NCI-H1417 treated with DMSO at 0.1 percent for 48 hours (cell line): ENCODE measurements at places on chromosomes 11 and 22.

DNA sequence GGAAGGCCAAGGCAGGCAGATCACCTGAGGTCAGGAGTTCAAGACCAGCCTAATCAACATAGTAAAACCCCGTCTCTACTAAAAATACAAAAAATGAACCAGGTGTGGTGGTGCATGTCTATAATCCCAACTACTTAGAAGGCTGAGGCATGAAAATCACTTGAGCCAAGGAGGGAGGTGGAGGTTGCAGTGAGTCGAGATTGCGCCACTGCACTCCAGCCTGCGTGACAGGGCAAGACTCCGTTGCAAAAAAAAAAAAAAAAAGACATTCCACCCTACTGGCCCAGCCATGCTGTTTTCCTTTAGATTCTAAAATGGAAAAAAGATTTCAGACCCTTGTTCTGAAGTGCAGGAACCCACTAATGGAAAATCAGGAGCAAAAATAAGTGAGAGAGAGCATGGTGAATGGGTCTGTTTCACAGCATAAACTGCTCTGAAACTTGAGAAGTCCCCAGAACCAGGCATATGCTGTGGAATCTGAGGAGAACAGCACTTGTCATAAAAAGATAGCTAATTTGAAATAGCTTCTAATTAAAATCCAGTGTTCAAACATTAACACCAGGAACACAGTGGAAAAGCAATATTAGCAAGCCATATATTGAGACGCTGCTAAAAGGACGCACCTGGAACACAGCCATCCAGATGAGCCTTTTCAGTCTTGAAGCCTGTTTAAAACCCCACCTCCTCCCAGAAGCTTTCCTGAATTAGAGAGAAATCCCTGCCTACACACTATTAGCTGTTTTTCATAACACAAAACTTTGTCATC lies 66.3 kb upstream of the CHRM4 start:
- DNase-seq, result no peak

DNA sequence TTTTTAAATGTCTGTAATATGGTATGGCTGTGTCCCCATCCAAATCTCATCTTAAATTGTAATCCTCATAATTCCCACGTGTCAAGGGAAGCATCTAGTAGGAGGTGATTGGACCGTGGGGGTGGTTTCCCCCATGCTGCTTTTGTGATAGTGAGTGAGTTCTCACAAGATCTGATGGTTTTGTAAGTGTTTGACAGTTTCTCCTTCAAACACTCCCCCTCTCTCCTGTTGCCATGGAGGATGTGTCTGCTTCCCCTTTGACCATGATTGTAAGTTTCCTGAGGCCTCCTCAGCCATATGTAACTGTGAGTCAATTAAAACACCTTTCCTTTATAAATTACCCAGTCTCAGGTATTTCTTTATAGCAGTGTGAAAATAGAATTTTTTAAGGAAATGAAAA lies 31.1 kb upstream of the CD44 start:
- no peak for DNase-seq

DNA sequence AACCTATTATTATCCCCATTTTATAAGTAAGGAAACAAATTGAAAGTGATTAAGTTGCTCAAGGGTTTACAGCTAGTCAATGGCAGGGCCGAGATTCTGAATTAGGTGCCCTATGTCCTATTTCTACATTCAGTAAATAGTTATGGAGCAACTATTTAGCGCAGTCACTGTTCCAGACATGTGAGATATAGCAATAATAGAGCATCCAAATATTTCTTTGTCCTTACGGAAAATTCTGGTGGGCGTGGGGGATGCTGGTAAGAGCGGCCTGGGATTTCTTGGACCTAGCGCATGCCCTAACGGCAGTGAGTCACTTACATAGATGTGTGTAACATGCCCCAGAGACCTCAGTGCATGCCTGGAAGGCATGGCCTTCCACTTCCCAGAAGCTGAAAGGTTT lies 4.4 kb downstream of the DTX4 start:
- no peak for DNase-seq

DNA sequence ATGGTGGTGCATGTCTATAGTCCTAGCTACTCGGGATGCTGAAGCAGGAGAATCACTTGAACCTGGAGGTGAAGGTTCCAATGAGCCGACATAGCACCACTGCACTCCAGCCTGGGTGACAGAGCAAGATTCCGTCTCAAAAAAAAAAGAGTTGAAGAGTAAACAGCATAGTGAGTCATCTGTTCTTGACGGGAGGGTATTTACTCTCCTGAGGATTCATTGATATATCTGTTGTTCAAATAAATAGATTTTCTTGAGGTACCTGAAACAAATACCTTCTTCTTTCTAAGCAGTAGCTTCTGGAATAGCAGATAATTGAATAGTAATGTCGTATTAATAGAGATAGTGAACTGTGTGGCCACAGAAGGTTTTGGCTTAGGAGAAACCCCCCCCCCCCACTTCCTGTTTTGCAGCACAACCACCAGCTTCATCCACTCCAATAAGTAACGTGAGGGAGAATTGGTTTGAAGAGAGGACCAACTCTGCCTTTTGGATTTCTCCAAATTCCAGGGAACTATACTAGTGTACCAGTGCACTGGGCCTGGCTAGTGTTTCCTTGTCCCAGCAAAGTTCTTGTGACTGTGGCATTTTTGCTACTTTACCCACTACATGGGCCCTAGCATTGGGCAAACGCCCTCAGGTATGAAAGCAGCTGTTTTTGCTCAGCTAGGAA lies 90.0 kb downstream of the PRMT3 start:
- no peak for DNase-seq

DNA sequence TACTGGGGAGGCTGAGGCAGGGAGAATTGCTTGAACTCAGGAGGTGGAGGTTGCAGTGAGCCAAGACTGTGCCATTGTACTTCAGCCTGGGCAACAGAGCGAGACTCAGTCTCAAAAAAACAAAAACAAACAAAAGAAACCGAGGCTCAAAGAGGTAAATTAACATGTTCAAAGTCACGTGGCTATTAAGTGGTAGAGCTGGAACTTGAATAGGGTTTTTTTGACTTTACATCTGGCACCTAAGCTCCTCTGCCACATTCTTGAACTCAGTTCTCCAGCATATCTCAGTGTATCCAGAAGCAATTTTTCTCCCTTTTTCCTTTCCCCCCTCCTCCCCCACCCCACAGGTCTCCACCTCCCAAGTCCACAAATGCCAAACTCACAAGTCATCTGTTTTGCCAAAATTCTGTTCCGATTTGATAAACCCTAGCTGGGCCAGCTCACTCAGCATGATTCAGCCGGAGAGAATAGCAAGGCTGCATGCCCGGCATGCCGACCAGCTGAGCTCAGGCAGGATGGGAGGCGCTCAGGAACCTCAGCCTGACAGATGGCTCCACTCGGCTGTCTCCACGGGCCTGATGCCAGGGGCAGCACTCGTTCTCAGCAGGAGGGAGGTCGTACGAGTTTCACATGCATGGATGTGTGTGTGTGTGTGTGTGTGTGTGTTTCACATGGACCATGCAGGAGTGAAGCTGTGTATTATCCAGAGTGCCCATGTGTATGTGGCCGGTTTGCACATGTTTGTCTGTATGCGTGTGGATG lies 63.2 kb upstream of the RRAS2 start:
- DNase-seq, result no peak

DNA sequence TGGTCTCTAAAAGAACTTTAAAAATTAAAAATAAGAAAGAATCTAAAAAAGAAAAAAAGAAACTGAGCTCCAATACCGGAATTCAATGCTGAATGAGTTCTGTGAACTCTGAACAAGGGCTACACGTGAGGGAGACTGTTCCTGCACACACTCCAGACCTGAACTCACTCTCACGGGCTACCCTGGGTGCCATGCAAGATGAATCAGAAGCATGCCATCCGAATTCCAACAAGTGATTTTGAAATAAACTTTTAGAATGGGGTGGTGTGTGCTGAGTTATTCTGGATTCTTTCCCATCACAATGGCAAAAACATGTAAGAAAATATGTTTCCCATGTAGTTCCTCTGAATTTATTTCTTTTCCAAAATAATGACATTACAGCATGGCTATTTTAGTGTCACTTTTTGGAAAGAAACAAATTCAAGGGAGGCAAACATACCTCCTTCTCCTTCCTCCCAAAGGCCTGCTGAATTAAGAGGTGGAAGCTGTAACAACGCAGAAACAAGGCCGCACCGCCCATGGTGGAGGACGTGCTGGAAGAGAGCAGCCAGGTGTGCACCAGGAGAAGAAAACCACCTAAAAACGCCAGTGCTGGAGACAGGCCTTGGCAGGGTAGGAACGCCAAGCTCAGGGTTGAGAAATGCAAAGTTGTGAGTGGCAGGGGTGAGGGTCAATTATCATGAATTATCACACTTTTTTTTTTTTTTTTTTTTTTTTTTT lies 63.2 kb upstream of the ARFGAP3 start:
- DNase-seq, result no peak

DNA sequence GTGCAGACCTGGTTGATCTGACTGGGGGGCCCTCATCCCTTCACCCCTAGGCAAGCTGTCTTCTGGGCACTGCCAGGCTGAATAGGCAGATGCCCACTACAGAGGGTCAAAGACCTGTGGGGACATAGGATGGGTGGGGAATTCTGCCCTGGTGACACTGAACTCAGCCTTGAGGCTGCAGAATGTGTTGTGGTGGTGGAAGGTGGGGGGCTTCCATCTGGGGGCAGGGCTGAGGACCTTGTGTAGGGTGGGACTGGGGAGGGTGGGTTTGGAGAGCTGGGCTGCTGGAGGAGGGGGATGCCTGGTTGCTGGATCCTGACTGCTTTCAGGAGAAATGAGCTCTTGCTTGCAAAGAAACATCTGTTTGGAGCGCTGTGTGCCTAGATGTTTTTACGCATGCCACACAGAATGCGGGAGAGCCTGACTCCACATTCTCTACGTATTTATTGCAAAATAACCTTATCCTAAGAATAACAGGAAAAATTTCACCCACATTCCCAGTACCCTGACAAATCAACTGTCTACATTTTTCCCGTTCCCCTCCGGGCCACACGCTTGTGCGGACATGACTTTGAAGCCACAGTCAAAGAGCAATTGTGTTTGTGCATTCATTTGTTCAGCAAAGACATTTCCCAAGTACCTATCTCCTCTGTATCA lies 18.3 kb downstream of the SMIM38 start:
- no peak for DNase-seq

DNA sequence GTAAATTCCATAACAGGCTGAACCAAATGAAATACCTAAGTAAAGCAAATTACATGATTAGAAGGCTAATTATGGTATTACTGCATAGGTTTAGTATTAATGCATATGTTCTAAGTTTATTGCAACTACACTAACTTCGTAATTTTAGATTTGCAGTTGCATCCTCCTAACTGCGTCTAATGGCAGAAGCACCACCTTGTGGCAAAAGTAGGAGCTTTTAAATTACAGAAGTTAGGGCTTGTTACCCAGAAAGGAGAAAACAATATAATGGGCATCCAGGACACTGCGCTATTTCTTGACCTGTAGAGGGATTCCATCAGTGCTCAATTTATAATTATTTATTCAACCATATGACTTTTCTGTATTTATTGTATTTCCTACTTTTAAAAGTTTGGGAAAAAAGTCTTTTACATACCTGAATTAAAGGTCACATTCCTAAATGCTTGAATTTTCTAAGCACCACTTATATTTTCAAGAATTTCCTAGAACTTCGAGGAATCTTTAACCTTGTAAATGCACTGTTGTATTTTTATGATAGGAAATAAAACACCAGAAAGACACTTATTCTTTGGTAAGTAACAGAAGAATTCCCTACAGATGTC lies 16.3 kb upstream of the GPR83 start:
- no peak for DNase-seq

DNA sequence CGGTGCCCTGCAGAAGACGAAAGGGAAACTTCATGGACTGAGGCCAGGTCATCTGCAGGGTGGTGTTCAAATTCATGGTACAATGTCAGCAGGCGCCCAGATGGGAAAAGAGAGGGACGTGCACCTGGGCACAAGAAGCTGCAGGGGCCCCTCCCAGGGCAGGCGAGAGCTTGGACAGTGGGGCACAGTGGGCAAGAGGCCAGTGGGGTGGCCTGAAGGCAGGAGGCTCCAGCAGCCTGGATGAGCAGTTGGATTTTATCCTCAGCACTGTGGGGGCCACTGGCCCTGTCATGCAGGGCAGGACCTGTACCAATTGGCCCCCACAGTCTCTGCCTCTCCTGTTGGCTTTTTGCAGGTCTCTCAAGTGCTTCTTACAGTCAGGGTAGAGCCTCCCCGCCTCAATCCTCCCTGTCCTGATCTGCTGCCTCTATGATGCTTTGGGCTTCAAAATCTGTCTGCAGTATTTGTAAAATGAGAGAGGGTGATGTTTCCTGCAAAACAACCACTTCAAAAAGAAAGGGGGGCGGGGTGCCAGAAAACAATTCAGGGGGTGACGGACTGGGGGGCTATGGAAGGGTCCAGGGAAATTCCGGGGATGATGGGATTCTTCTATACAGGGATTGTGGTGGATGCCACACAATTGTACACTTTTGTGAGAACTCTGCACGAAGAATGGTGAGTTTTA lies 1.7 kb upstream of the BID start:
- no peak for DNase-seq

GRCh38 chr22:27164781-27165503 lies 507.6 kb downstream of the MIAT start:
- no peak for DNase-seq

DNA sequence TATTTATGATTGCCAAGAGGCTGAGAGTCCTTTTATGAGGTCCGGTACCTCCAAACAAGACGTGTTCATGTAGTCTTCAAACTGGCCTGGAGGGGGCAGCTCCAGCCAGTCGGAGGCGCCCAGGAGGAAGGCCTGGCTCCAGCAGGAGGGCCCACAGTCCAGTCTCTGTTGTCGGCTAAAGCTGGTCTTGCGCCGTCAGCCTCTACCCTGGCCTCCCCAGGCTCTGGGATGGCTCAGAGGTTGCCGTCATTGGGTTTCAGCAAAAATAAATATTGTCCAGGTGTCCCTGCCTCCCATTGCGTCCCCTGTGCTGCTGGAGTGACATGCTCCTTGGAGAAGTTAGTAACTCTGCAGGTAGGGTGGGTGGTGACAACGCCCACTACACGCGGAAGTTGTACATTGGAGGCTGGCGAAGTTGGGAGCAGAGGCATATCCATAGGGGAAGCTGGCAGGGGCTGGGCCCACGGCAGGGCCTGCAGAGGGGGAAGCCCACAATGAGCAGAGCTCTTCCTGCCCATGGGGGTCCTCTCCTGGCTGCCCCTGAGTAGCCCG lies 1.0 kb upstream of the SLC25A1 start:
- no peak for DNase-seq
